Stimulated activated CD4-positive, alpha-beta T cell treated with anti-CD3 and anti-CD28 coated beads, Interleukin-12 subunit alpha, Interleukin-12 subunit beta, amount 100 ng/mL, for 4 hours (primary cell): ENCODE measurements at places on chromosomes 5 and 9.
A peak's percentile ranks its signal among the peaks of the same experiment; 100 is the strongest.

GRCh38 chr5:66923922-66924321 is 272.7 kb downstream of the CD180 start:
- no peak for DNase-seq

GRCh38 chr9:136700304-136700703 is 12.1 kb upstream of the DIPK1B start:
- no peak for DNase-seq

GRCh38 chr9:12699529-12699928 is 6.3 kb downstream of the TYRP1 start:
- DNase-seq: no peak

DNA sequence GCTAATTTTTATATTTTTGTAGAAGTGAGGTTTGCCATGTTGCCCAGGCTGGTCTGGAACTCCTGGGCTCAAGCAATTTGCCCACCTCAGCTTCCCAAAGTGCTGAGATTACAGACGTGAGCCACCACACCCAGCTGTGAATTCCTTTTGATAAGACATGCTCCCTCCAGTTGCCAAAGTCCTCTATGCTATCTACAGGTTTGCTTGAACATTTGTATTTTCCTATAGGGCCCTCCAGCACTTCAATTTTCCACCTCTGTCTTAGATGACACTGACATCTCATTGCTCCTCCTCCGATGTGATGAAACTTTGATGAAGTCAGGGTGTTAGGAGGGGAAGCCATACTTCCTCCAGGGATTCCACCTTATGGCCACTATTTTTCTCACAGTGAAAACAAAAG is 25.2 kb upstream of the CTSV start:
- no peak for DNase-seq

GRCh38 chr5:138606378-138607064 is 31.3 kb upstream of the HSPA9 start:
- DNase-seq: no peak

GRCh38 chr5:172956228-172956627 is 3.0 kb upstream of the RPL26L1 start:
- no peak for DNase-seq

DNA sequence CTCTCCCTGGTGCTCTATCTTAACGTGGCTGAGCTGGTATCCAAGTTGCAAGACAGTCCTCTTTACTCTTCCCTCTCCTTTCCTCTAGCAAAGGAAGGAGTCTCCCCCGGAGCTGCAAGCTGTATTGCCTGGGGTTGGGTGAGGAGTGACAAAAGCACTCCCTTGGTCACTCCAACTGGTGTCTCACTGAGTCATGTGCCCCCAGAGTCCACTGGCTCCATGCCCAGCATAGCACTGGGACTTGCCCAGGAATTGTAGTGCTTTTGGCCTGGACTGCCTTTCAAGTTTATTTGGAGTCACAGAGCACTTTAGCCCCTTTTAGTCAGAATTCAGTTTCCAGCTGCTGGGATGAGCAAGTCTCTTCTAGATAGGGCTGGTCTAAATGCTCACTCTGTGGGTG is 82.6 kb upstream of the FST start:
- DNase-seq: no peak

DNA sequence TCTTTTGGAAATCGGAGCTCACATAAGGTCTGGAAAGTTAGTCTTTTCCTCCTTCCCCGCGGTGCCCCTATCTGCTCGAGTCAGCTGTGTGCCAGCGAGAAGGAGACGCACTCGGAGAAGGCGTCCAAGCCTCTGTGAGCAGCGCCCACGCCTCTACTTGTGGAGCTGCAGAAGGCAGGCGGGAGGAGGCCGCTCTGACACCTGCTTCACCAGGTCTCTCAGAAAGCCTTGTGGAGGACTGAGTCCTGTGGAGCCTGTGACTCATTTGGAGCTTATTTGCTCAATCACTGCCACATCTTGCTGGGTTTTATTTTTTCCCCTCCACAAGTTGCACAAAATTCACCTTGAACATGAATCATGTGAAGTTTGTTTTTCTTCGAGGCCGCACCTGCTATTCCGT is 117.5 kb downstream of the IRX2 start:
- DNase-seq: no peak

DNA sequence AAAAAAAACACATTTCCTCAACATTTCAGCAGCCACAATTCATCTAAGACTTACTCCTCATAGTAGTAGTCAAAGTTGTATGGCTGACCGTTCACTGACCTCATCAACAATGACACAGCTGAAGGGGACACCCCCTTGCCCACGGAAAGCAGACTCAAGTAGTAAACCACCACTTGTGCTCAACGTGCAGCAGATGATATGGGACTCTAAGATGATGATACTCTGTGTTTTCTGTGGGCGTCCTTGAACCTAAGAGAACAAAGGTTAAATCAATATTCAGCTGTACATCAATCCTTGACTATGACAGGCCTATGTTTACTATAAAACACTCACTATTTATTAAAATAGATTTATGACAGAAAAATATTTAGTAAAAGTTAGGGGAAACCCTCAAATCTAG is 71.6 kb downstream of the SETX start:
- no peak for DNase-seq

DNA sequence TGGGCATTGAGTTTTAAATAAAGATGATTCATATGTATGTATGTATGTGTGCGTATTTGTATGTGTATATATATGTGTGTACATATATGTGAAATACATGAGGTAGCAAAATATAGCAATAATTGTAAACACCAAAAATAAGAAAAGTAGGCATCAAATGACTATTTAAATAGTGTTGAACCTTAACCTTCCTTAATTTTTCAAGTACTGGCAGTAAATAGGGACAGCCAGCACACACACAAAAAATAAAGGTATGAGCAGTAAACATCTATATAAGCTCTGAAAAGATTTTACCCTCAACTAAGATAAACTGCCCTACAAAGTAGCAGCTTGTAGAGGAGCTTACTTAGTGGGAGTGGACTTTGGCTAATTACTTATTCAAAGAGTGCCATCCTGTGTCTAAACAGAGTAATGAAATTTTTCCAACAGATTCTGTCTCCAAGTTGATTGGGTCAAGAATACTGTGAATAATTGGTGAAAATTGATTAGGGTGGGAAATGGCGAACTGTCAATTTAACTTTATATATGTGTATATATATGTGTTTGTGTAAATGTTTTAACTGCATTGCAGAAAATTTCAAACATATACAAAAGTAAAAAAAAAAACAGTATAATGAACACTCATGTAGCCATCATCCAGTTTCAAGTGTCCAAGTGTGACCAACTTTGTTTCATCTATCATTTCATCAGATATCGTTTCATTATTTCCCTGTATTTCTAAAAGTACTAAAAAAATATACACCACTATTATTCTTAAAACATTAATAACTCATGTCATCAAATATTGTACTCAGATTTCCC is 2.0 kb upstream of the ADAMTS6 start:
- no peak for DNase-seq

- DNase-seq: no peak
Observed at GRCh38 chr9:116749772-116750171, 62.7 kb downstream of the TRIM32 start.

GRCh38 chr9:111842313-111842712 is 47.6 kb upstream of the SHOC1 start:
- DNase-seq: no peak

DNA sequence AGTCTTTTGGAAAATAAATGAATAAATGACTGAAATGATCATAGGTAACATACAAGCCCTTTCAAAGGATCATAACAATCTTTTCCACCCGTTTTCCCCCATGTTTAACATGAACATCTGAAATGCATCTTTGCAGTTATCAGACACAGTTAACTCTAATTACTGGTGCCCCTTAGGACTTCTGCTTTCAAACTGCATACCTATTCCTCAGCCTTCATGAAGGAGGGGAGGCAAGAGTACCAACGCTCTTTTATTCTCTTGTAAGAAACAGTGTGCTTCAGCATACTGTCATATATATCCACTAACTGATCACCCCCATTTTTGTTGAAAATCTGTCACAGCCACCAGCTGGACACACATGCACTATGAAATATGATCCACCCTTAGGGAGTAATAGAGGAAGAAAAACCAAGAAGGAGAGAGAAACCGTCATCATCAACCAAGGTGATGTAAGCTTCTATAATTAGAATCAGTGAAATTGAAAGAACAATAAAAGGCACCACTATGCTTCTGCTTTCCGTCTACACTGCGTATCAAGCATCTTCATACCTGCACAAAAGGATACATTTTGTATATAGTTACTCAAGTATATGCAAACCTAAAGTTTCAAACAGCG is 98.7 kb downstream of the RAPGEF6 start:
- DNase-seq: no peak

- peak; percentile 9 for DNase-seq
Observed at GRCh38 chr5:2017540-2018389, 135.0 kb upstream of the IRX4 start.

- no peak for DNase-seq
Observed at GRCh38 chr5:111930905-111931461, 174.0 kb upstream of the NREP start.

DNA sequence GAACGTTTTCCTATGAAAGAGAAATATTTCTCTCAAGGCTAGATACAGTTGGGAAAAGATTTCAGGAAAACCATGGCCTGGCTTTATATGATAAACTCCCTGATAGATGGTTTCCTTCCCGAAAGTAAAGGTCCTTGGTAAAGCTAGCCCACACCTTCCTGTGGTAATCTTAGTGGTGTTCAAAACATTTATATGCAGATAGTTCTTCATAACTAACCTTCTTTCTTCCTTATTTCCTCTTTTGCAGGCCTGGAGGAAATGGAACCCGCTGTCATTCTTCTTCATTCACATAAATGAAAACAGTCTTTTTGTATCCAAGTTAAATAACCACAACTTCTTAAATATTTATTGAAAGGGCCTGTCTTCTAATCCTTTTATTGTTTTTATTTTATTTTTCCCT is 474.0 kb upstream of the ACTBL2 start:
- no peak for DNase-seq

DNA sequence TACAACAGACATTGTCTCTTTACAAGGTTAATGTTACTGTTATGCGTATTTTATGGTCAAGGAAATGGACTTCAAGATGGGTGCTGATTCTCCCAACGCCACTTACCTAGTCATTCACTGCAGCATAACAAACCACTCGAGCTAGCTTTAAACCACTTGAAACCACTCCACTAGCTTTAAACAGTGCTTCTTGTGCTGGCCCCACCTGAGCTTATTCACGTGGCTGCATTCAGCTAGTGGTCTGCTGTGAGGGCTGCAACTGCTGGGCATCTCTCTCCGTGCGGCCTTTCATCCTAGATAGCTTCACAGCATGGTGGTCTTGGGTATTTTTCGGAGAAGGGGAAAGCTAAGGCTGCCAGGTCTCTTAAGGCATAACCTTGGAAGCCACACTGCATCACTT is 3.5 kb upstream of the HRH2 start:
- DNase-seq: no peak

- no peak for DNase-seq
Observed at GRCh38 chr5:135708481-135709207, 125.8 kb upstream of the SLC25A48 start.

DNA sequence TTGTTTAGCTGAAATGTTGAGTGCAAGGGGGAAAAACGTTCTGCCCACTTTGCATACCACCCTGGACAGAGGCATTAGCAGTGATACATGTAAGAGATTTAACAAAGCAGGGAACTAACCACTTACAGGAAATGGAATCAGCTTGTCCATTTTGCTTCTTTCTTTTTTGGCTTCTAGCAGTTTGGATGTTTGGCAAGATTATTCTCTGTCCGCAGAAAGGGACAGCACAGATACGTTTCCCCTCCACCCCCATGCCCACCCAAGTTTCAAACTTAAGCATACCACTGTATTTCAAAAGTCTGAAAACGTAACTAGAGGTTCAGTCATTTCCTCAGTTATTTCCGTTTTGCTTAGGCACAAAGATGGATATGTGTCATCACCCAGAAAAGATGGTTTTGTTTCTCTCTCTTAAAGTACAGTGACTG is 118.4 kb downstream of the GDNF start:
- DNase-seq: no peak

DNA sequence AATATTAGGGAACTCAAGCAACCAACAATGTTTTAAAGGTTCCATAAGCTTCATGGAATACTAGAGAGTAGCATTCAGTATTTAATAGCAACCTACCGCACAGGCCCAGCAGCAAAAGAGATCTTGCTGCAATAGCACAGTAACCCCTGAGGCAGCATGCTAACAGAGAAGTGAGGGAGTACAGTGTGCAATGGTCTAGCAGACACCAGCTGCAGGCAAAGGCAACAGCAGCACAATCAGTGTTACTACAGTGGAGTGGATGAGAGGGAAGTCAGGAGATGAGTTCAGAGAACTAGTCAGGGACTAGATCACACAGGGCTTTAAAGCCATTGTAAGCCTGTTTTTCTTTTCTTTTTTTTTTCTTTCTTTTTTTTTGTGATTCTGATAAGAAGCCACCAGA is 2.8 kb downstream of the TICAM2 start:
- DNase-seq: no peak

DNA sequence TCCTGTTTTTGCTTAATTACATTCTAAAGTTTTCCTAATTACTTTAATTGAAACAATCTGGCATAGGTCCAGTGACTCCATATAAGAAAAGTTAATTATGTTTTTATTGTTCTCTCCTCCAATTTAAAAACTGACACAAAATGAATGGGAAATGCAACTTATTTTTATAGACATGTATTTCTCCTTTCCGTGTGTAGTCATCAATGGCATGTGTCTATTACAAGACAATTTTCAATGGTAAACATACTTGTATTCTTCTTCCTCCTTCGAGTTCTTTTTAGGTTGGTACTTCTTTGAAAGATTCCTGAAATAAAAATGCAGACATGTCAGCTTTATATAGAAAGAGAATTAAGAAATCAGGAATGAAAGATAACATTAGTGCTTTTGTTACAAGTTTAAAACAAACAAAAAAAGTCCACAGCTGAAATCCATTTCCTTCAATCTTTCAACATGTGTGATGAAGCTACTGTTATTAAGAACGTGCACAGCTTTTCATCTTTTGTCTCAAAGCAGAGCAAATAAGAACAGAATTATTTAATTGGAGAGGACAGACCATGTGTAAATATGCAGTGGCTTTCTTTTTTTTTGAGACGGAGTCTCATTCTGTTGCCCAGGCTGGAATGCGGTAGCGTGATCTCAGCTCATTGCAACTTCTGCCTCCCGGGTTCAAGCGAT is 63.8 kb downstream of the FNBP1 start:
- no peak for DNase-seq

GRCh38 chr5:69013481-69013880 is 80.3 kb upstream of the SLC30A5 start:
- no peak for DNase-seq

DNA sequence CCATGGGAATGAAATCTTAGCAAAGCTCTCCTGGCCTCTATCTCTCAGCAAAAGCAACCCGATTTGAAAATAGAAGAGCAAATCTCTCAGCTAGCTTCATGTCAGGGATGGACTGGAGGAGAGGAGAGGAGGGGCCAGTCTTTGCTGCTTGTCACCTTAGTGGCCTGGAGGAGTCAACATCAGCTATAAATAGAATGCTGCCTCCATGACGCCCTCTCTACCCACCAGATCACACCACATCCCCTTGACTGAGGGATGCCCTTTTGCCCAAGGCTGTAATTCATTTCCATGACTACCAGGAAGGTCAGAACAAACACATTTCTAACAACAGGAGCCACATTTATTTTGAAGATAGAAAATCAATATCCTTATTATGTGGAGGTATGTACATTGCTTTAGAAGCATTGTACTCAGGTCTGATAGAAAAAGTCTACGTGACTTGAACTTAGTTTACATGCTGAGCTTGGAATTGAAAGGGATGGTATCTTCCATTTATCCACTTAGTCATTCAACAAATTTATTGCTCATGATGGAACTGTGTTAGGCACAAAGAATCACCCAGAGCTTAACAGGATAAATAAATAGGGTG is 92.4 kb upstream of the LIFR start:
- DNase-seq: no peak
